ENCODE measurements at places on chromosomes 12 and 14.

DNA sequence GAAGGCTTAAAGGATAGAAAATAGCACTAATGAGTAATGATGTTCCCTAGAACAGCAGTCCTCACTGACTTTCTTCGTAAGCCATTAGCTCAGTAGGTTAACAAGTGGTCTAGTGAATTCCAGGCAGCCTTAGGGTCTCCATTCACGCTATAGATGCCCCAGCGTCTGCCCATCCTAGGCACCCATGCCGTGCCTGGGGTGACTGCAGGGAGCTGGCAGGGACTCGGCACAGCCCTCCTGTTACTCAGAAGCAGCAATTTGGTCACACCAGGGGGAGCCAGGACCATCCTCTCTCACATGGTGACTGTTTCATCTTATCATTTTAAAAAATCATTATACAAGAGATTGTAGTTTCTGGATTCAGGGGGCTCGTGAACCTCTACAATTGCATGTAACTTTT lies 66.0 kb upstream of the TRAF3 start:
- no peak for DNase-seq

DNA sequence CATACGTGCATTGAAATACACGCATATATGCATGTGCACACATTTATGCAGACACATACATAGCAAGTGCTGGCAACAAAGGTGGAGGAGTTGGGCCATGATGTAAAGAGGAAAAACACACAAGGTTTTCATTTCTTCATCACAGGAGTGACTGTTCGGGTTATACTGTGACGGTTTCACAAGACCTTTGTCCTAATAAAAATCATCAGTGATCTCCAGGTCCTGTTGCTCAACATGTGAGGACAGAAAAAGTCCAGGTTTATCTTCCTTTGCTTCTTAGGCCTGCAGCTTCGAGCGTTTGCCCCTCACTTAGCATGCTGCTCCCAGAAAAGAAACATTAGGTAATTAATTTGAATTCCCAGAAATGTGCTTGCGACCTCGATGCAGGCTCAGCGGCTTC lies 1260.0 kb upstream of the TMEM132C start:
- DNase-seq: no peak

GRCh38 chr12:100490056-100490455 lies 16.4 kb downstream of the NR1H4 start:
- DNase-seq: no peak

GRCh38 chr12:129607301-129607700 lies 296.5 kb downstream of the TMEM132D start:
- no peak for DNase-seq

- DNase-seq: no peak
Measured at GRCh38 chr12:109711596-109712461, 1.8 kb upstream of the FAM222A start.

DNA sequence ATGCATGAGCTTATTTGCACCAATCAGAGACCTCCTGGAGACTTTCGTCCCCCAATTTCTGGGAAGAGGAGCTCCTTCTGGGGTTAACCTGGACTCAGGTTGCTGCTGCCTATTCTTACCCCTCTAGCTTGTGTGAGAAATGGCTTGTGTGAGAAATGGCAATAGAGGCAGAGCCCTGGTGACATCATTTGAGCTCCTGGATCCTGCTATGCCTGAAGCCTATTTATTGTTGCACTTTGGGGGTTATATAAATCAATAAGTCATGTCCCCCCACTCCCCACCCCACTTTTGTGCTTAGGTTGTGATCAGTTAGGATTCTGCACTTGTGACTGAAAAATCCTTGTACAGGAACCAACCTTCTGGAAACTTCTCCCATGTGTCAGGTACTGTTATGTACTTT lies 167.2 kb downstream of the ADCK1 start:
- DNase-seq: no peak

DNA sequence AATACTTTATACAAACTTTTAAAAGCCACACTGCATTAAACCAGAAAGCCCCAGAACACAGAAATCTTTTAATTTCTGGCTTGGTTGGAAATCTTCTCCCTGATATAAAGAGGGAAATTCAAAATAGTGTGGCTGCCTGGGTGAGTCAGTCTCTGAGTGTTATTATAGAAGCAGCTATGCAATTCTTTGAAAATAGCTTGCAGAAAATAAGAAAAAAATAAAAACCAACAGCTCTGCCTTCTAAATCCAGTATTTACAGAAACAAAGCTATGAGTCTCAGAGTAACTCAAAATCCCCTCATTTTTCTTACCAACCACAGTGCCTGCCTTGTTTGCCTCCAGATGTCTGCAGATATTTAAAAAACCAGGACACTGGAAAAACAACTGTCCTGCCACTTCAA lies 68.6 kb upstream of the FERMT2 start:
- DNase-seq: no peak

- DNase-seq: no peak
Measured at GRCh38 chr12:131218923-131219669, 265.4 kb downstream of the ADGRD1 start.

DNA sequence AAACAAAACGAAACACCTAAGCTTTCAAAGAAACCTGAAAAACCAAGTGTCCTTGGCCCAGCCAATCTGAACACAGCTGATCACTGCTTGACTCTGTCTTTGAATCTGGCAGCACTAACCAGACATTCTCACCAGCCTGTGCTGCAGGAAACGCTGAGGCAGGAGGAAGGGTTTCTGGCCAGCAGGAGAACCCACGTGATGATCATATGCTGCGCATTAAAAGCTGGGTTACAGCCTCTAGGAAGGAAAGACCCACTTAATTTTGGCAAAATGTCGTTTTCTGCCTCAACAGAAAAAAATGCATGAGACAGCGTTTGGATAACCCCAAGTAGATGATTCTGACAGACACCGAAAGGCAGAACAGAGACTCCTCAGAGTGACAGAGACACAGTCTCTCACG lies 9.8 kb downstream of the APPL2 start:
- DNase-seq: no peak

DNA sequence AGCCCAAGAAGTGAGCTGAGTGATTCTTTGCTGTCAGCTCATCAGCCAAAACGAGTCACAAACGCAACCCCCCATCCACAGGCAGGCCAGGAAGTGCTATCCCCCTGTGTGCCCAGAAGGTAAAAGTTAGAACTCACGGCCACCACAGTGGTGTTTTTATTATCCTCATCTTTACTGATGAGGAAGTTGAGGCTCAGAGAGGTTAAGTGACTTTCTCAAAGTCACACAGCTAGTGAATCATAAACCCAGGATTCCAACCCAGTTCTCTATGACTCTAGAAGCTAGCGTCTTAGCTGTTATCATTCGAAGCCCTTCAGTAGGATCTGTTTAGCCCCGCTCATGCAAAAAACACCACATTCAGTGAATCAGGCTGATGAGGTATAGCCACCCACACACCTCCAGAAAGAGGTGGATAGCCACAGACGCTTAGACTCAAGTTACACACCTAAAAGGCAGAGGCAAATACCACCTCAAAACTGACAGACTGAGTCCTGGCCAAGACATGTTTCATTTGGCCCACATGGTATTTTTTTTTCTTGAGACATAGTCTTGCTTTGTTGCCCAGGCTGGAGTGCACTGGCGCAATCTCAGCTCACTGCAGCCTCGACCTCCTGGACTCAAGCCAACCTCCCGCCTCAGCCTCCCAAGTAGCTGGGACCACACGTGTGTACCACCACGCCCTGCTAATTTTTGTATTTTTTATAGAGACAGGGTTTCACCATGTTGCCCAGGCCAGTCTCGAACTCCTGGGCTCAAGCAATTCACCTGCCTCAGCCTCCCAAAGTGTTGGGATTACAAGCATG lies 100.7 kb downstream of the SCARB1 start:
- DNase-seq: no peak

DNA sequence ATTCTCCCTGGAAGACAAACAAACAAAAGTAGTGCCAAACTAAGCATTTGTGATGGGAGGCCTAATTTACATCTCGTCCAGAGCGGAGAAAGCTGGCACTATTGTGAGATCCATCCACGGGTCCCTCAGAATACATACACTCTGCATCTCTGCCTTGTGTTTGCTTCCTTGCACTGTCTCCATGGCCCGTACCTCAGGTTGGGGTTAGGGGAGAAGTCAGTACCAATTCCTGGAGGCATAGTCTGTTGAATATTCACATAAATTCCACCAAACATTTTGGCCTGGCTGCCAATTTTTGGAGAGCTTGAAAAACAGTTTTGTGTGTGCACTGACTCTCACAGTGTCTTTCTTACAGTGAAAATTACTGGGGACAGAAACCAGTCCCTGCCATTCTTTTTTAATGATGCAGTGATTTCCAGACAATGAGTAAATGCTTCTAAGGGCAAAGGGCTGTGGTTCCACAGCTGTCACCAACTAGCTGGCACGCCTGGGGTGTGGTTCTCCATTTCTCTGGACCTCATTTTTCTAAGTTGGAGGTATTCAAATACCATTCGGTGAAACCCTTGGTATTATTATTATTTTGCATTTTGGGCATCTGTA lies 119.7 kb upstream of the HIF1A start:
- no peak for DNase-seq

GRCh38 chr14:61537563-61538463 lies 157.5 kb upstream of the HIF1A start:
- DNase-seq: no peak

GRCh38 chr14:64681796-64682710 lies 22.2 kb upstream of the PLEKHG3 start:
- no peak for DNase-seq

GRCh38 chr12:49662998-49663843 lies 39.9 kb downstream of the PRPF40B start:
- DNase-seq: peak; percentile 67

- no peak for DNase-seq
Measured at GRCh38 chr12:103846415-103846814, 5.4 kb upstream of the NT5DC3 start.

DNA sequence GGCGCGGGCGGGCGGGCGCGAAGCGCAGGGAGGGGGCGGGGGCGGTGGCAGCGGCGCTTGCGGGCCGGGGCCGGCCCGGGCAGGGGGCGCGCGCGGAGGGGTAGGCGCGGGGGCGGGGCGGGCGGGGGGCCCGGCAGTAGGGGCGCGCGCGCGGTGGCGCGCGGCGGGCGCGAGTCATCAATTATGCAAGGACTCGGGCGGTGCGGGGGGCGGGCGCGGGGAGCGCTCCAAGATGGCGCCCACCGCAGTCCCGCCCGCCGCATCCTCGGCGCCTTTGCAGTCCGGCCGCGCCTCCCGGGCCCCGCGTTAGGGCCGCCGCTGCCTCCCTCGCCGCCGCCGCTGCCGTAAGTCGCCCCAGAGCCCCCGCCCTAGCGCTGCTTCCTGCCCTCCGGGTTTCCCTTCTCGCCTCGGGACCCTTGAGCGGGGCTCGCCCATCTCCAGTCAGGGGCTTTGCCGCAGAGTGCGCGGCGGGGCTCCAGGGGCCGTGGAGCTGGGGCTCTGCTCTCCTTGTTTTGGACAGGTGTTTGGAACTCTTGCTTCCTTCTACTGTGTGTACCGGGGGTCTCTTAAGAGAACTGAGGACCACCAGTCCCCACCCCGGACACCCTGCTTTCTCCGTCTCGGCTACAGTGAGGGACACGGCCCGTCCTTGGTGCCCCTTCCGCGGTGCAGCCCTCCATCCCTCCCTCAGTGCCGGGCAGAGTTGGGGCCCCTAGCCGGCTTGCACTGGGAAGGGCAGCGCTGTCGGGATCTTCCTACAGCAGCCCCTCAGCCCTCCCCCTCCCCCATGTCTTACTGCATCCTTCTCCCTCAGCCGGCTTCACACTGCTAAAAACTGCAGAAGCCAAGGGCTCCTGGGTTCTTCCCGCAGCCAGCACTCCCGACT lies at the start of gene SCN8A:
Gene SCN8A, plus strand, starts transcription at position 218 of the 886 bp plus-strand sequence. CDS start 71,585 bp downstream, outside the sequence.
- DNase-seq: no peak

DNA sequence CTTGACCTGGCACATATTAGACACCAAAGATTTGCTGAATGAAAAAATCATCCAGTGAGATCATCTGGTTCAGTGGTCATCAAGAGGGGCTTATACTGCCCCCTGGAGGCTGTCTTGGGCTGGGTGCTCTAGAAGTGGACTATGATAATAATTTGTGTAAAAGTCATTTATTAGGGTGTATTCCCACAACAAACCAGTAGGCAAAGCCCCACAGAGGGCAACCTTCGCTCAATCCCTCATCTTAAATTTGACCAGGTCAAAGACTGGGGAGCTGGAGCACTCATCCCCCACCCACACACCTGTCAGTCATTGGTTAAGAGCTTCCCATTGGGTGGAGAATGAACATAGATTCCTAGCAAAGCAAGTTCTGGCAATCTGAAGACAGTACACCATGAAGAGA lies 20.0 kb upstream of the FICD start:
- DNase-seq: no peak

DNA sequence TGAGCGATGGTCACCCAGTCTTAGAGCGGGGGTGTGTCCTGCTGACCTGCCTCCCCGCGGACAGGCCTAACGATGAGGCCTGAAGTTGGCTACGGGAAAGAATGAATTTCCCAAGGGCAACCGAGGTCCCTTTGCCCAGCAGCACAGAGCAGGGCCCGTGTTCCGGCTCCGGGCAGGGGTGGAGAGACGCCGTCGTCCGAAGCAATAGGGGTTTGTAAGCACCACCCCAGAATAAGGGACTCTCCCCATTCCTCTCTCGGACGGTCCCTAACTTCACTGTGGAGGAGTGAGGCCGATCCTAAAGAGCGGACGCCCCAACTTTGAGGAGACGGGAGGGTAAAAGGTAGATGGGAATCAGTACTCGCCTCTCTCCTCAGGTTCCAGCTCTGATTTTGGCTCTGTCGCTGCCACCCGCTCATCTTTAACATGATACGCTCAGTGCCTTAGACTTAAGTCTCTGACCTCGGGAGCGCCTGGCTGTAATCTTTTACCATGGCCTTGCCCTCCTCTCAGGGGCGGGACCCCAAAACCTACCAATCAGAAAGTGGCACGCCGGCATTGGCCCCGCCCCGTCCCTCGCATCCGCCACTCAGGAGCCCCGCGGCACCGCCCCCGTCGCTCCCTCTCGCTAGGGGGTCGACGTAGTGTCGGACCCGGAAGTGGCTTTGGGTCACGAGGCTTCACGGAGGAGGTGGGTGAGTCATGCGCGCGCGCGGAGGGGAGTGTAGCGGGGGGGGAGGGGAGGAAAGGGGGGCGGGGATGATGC lies at the start of gene DDIT3:
Gene DDIT3, minus strand, starts transcription at position 462 of the 766 bp plus-strand sequence. CDS start 3,108 bp downstream, outside the sequence.
- DNase-seq: peak; percentile 100

DNA sequence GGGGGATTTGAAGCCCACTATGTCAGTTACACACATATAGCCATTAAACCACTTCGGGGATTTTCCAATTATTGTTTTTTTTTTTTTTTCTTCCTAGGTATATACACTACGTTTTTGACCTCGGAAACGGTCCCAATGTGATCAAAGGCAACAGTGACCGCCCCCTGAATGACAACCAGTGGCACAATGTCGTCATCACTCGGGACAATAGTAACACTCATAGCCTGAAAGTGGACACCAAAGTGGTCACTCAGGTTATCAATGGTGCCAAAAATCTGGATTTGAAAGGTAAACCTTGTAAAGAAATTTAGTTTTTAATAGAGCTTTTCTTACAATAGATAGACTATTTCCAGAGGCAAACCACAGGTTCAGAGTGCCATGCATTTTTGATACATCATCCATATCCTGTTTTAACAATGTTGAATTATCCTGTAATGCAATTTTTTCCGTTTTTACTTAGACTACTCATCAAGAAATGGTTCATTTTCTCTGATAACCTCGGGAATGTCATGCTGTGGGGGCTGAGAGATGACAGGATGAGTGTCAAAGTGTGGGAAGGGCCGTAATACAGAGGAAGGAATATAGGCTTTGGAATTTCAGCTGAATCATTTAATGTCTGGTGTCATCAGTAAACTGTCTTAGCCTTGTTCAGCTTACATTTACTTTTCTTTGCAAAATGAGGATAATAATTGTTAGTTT lies 797.1 kb downstream of the NRXN3 start:
- no peak for DNase-seq

Data from T-helper 1 cell (primary cell).